ENCODE measurements at places on chromosomes 4 and X. TPM values are rescaled to one million over a fixed set of nuclear protein-coding genes. Genes with fewer than 3 reads are reported as not detected.

- no peak for DNase-seq
Measured at GRCh38 chrX:63404332-63404731, 53.2 kb upstream of the SPIN4 start.

GRCh38 chr4:101306225-101306624 lies 41.1 kb downstream of the PPP3CA start:
- DNase-seq, result no peak

GRCh38 chr4:152106113-152106763 lies 345.4 kb upstream of the GATB start:
- DNase-seq, result no peak

GRCh38 chrX:17443556-17443955 lies 68.6 kb downstream of the NHS start:
- DNase-seq, result no peak

DNA sequence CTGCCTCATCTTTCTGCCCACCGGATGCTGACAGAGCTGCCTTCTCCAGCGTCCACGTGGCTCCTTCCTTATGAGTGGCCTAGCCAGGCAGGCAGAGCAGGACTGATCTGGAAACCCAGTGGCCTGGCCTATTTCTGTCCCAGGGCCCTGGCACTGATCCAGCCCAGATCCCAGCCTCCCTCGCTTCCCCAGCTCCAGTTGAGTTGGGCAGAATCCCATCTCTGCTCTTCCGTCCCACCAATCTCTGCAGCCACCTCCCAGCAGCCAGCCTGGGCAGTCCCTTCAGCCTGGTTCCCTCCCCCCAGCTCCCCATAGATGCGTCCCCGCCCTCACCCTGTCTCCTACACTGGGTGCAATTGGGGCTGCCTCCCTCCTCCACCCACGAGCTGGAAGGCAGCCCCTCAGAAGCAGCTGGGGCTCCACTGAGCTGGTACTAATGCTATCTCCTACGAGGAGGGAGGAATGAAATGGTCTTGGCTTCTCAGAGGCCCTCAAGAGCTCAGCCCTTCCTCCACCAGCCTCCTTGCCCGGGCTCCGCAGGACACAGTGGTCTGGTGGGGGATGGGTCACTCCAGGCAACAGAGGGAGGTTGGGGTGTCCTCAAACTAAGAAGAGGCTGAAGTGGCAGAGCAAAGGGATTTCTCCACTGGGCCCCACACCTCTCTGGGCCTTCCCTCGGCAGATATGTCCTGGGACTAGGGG lies 94.2 kb downstream of the PJA1 start:
- DNase-seq, result peak; percentile 69

SOWAHB gene
- 2.5 TPM for total RNA-seq

MTMR8 gene
- total RNA-seq, result 6.4 TPM

GRCh38 chrX:44989995-44990770 lies 117.2 kb downstream of the KDM6A start:
- DNase-seq, result no peak
